ENCODE measurements at places on chromosomes 6 and 20.

GRCh38 chr6:1698527-1698926 lies 88.8 kb downstream of the FOXC1 start:
- no peak for DNase-seq

DNA sequence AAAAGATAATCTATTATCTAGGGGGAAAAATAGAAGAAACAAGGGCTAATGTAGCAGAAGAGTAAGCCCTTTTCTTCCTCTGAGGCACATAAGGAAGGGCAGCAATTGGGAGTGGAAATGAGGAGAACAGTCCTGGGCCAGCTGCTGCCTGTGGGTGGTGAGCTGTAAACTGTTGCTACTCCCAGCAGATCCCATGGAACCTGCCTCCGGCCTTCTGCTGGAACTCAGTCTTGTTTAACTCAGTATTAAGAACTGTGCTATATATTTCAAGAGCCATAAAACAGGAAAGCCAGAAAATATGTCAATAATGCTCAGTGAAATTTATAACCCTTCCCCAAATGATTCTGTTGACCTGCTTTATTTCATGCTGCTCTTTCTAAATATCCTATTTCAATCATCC lies 464.2 kb downstream of the COL12A1 start:
- DNase-seq: no peak

GRCh38 chr6:40256831-40257230 lies 322.6 kb upstream of the MOCS1 start:
- DNase-seq: no peak

GRCh38 chr6:166333172-166333995 lies 9.0 kb downstream of the SFT2D1 start:
- DNase-seq: peak; percentile 13

GRCh38 chr20:32930701-32931100 lies 72.0 kb downstream of the EFCAB8 start:
- no peak for DNase-seq

DNA sequence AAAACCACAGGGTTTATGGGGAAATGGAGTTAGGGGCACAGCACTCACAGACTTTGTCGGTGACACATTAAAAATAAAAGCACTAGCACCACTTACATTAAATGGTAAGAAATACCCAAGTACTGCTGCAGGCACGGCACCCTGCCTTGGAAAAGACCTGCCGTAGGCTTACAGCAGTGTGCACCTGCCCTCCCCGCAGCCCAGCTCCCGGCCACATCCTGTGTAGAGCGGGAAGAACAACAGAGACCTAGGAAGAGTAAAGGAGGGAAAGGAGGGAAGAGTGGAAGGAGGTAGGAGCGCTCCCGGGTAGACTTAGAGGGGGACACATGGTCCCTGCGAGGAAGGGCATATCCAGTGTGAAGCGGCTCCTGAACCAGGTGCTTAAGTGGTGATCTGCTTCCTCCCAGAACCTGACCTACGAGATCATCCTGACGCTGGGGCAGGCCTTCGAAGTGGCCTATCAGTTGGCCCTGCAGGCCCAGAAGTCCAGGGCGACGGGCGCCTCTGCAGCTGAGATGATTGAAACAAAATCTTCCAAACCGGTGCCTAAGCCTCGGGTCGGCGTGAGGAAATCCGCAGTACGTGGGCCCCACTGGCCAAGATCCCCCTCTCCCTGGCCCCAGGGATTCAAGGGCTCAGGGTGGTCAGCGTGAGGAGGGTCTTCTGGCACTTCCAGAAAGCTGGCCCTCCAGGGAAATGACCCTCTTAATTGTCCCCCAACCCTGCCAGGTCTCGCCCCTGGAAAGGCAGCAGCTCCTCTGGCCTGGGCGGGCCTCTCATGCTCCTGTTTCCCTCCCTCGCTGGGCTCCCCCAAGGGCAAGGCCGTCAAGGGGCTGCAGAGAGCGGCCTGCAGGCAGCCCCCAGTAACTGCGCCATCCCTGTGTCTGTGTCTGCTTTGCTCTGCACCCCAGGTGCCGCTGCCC lies 55.5 kb downstream of the TCP11 start:
- DNase-seq: no peak

DNA sequence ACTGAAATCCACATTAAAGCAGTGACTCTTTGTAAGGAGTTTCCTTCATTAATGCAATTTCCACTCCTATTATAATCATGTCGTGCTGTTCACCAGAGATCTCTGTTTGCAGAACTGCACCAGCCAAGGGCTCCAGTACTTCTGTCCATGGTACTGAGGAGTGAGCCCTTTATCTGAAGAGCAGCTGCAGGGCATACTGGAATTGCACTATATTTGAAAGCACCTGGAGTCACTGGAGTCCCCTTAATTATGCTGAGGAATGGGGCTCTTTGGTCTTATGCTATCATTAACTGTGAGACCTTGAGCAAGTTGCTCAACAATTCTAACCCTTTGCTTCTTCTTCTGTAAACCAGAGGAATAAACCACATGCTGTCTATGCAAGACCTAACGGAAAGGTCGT lies 61.7 kb upstream of the NUP153 start:
- no peak for DNase-seq

GRCh38 chr6:52725143-52725534 lies 38.1 kb downstream of the GSTA2 start:
- DNase-seq: no peak

GRCh38 chr20:61661025-61661424 lies 404.7 kb downstream of the TAF4 start:
- DNase-seq: no peak

GRCh38 chr6:491233-491632 lies 99.7 kb downstream of the IRF4 start:
- no peak for DNase-seq

DNA sequence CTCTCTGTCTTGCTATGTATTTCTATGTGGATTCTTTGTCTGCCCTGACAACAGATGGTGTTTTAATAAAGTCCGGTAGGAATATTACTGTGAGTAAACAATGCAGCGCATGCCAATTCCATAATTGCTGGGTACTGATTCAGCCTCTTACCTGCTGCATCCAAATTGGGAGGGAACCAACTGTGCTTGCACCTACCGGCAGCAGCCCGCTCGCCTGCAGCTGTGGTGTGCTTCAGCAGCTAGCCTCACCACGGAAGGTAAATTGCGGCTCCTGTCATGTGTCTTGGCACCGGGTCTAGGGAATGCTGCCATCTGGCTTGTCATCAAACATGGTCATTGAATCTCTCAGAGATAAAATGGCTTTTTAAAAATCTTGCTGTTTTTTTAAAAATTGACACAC lies 704.8 kb upstream of the SLC35B3 start:
- no peak for DNase-seq

DNA sequence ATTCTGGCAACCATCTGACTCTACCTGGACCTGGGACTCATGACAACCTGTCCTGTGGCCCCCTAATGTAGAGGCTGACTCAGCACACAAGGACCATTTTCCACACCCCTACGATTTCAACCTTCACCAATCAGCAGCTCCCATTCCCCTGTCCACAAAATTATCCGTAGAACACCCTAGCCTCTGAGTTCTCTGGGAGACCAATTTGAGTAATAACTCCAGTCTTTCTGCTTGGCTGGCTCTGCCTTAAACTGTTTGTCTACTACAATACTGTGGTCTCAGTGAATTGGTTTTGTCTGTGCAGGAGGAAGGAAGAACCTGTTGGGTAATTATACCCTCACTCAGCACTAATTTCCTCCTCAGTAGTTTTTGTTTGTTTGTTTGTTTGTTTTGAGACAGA lies 99.3 kb upstream of the MRPS10 start:
- no peak for DNase-seq

DNA sequence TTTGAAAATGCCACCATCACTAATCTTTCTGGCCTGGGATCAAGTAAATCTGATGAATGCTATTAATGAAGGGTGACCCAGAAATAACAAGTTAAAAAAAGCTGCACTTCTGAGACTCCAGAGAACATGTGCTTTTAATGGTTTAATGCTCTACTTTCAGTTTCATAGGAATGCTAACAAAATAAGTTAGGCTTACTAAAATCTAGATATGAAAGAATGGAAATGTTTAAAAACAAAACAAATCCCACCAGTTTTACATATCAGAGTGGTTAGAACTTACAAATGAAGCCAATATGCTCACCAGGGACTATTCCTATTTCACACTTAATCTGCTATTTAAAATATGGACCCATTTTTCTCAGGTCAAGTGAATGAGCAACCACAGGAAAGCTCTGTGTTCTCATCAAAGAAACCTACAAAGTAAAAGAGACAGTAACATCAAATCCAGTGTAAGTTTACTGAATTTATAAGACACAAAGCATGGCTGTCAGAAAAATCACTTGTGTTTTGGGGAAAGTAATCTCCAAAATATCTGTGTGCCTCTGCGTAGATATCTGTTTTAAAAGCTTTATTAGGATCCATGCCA lies 40.3 kb downstream of the FYN start:
- no peak for DNase-seq

- peak; percentile 72 for DNase-seq
Measured at GRCh38 chr6:90413867-90414266, 117.2 kb upstream of the BACH2 start.

DNA sequence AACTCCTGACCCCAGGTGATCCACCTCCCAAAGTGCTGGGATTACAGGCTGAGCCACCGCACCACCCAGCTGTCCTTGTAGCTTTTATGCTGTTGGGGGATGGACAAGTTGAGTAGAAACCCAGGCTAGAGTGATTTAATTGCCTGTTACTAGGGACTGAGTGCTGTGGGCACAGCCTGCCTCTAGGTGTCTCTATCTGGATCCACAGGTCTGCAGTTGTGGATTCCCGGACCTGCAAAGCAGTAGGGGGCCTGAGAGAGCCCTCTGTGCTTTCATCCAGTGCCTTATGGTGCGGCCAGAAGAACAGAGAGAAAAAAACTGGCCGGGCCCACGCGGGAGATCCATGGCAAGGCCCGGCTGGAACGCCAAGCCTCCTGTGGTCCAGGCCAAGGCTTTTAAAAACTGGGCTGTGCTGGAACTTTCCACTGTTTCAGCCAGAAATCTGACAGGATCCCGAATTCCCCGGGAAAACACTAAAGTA lies 5.2 kb downstream of the SIRPA start:
- DNase-seq: no peak

DNA sequence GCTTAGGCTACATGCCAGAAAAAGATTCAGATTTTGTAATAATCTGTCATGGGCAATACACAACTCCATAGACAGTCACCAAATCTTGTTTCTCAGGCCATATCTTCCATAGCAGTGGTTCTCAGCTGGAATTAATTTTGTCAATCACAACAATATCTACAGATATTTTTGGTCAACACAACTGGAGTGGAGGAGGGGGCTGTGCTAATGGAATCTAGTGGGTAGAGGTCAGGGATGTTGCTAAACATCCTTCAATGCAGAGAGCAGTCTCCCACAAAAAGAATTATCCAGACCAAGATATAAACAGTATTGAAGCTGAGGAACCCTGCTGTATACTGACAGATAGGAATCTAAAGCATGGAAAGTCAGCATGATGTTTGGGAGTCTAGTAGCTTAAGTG lies 174.6 kb downstream of the UBE3D start:
- DNase-seq: no peak

GRCh38 chr20:56826705-56827665 lies 197.9 kb downstream of the TFAP2C start:
- no peak for DNase-seq
